T1000 (cell line): ENCODE measurements at places on chromosomes 11 and 22.
A peak's percentile ranks its signal among the peaks of the same experiment; 100 is the strongest.

- no peak for DNase-seq
Measured at GRCh38 chr22:29988719-29989118, 91.5 kb upstream of the HORMAD2 start.

- DNase-seq: no peak
Measured at GRCh38 chr11:69958308-69958707, 119.8 kb upstream of the ANO1 start.

GRCh38 chr11:83823461-83824025 lies 537.4 kb upstream of the CCDC90B start:
- no peak for DNase-seq

DNA sequence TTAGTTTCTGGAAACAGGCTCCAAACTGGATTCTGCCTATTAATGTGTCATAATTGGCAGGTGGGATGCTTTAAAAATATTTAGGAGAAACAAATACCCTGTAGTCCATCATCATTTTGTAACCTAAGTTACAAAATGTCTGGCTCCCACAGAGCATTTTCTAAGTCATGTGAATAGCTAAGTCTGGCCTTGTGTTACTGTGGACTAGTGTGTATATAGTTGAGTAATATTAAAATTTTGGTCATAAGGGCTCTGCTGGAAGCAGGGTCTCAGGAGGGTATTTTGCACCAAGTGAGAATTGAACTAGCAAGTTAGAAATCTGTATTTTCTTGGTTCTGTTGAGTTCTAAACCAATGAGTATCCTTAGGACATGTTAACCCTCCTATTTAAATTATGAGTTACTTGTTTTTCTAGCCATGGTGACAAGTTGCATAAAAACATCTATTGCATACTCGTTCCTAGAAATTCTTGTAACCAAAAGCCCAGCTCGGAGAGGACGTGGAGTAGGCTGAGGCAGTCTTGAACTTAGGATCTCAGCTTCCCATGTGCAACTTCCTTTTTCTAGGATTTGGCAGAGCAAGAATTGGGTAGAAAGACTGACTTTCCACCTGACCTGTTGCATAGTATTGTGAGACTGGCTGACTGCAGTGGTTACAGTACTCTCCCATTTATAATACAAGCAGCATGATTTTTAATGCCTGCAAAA lies 5.4 kb downstream of the PTPMT1 start:
- no peak for DNase-seq

GRCh38 chr11:109267293-109268095 lies 154.5 kb upstream of the C11orf87 start:
- DNase-seq: no peak

DNA sequence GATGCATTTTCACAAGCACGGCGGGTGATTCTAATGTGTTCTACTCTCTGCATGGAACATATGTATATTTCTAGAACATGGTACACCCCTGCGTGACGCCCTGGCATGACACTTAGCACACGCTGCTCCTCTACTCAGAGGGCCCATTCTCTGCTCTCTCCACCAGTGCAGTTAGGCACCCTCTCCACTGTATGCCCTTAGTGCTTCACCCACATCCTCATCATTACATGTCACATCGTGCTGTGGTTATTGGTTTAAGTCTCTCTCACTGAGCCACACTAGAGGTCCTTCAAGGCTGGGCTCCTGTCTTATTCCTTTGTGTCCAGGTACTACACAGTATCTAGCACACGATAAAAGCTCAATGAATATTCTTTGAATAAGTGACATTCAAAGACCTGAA lies 16.7 kb downstream of the TMPRSS13 start:
- DNase-seq: no peak

DNA sequence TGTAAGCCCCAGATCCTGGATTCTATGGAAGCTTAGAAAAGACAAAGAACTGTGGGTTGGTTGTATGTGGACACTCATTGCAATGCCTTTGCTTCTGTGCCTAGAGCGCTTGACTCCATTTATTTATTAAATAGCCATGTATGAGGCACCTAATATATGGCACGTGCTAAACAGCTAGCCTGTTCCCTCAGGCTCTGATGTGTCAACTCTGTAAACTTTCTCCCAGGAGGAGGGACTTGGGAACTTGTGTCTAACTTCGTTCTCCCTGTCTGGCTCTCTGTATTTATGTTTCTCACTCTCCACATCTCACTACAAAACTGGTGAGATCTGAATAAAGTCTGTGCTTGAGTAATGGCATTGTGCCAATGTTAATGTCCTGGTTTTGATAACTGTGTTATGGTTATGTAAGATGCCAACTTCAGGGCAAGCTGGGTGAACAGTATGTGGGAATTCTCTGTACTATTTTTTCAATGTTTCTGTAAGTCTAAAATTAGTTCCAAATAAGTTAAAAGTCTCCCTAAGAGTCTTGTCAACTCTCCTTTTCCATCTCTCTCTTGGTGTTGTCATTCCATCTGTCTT lies 34.1 kb upstream of the ZBTB16 start:
- DNase-seq: no peak

GRCh38 chr11:126024123-126024522 lies 38.5 kb downstream of the CDON start:
- no peak for DNase-seq

DNA sequence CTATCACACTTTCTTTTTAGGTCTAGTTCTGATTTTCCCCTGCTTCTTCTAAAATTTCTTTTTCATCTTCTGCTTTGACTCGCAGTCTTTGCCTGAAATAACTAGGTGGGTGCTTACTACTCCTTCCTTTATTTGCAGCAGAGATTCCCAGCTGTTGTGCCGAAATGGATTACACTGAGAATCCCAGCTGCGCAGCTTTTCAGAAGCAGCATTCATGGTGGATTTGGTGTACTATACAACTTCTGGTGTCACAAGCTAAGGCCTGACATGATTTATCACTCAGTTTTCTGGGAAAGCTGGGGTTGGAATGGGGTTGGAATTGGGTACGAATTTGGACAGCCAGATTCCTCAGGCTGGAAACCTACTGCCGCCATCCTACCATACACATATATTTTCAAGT lies 6.0 kb upstream of the XKR3 start:
- no peak for DNase-seq

- DNase-seq: no peak
Measured at GRCh38 chr22:29457730-29458129, 19.3 kb downstream of the RFPL1 start.

GRCh38 chr22:49329636-49330035 lies 498.0 kb downstream of the BRD1 start:
- DNase-seq: no peak

- DNase-seq: no peak
Measured at GRCh38 chr11:120229451-120230424, 10.2 kb upstream of the POU2F3 start.

- peak; percentile 59 for DNase-seq
Measured at GRCh38 chr11:67033661-67034166, 10.8 kb downstream of the SYT12 start.

DNA sequence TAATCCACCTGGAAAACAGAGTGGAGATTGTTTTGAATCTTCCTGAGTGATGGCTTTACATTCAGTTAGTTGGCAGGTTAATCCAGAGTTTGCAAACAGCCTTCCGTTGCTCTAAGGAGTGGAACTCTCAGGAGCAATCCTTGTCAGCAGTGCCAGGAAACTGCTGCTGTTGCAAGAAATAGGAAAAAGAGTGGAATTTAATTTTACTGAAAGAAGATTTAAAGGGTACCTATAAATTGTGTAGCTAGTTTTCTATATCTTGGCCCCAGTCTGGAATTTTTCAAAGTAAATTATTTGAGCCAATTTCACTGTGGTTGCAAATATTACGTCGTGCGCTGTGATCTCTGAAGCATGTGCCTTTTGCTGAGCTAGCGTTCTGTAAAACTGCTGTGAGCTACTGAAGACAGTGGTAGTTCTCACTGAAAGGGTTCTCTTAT lies 55.5 kb upstream of the SLC5A12 start:
- no peak for DNase-seq

DNA sequence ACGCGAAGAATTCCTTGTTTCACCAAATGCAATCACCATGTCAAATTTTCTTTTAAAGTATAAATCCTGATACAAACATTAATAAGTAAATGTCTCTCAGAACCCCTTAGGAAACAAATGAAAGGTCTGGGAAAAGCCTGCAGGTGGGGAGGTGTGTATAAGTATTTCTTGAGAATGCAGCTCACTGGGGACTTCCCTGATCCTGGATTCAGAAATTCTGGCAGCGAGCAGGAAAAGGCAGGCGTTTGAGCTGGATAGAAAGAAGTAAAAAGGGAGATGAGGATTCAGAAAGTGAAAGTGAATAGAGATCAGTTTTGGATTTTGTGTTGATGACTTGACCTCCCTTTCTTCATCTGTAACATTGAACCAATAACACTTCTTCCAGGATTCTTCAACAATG lies 68.3 kb upstream of the CTSC start:
- DNase-seq: no peak

- DNase-seq: peak; percentile 67
Measured at GRCh38 chr22:49962012-49962750, 1.6 kb downstream of the PIM3 start.

GRCh38 chr11:46918083-46918787 lies at the start of gene LRP4:
TSS of gene LRP4 (minus strand) at chr11:46918550. CDS start at chr11:46918379, 171 bp downstream.
- no peak for DNase-seq

DNA sequence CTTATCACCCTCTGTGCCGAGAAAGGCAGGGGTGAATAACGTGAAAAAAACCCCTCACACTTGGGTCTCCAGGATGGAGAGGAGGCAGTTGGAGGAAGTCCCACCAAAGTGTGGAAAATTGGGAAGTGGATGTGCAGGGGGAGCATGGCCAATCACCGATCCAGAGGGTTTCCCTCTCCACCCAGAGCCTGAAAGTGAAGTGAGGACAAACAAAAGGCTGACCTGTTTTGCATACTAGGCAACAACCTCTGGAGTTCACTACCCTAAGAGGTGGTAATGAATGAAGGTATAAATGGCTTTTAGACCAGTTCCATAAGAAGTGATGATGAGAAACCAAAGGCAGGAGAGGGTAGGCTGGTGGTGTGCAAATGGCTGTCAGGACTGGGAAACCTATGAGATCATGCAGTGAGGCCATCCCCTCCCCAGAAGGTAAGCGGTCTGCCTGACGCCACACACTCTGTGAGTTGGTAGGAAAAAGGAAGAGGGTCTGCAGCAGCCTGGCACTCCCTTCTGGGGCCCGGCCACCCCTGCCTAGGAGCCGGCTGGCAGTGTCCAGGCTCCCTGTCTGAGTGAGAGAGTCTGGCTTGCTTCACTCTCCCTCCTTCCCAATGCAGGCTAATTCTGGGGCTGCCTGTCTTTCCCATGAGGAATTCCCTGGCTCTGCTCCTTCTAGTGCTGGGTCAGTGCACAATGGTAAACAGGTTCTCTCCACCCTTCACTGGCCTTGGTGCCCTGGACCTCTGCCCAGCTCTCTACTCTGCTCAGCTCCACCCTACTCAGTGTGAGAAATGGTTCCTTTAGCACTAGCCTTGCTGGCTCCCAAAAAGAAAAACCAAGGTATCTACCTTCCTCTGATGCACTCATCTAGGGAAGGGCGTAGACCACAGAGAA lies 15.6 kb downstream of the TBC1D10A start:
- DNase-seq: no peak

GRCh38 chr22:32828150-32828549 lies 26.6 kb downstream of the TIMP3 start:
- DNase-seq: no peak

DNA sequence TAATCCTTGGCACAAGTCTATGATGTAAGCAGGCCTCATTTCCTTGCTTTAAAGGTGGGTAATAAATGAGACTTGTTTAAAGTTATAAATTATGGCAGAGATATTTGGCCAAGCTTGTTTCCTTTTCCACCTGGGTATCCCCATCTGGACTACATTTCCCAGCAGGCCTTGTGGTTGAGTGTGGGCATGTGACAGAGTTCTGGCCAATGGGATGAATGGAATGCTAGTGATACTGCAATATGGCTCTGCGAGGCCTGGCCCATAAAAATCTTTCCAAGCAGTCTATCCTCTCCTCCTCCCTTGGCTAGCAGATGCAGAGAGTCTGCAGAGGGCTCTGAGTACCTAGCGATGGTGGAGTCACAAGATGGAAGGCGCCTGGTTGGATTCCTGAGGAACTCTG lies 102.5 kb downstream of the TIMP3 start:
- DNase-seq: no peak
